RWPE2 (cell line): ENCODE measurements at places on chromosomes 5 and 9.

DNA sequence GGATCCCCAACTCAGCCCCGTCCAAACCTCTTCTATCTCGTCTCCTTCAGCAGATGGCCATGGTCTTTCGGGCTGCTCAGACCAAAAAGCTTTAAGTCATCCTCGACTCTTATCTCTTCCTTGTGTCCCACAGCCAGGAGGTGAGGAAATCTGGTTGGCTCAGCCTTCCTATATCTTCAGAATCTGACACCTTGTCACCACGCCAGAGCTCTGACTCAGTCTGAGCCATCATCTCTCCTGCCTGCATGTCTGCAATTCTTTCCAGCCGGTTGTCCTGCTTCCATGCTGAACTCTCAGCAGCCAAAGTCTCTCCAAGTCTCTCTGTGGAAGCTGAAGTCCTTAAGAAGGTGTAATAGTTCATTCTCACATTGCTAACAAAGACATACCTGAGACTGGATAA lies 419.3 kb upstream of the ADAMTS16 start:
- no peak for DNase-seq

GRCh38 chr9:7979611-7980010 lies 180.0 kb upstream of the DMAC1 start:
- DNase-seq = no peak

- DNase-seq = no peak
These were observed 117.5 kb upstream of the OTULINL start for GRCh38 chr5:14464096-14464495.

GRCh38 chr9:69139596-69139995 lies 34.5 kb upstream of the TJP2 start:
- no peak for DNase-seq

DNA sequence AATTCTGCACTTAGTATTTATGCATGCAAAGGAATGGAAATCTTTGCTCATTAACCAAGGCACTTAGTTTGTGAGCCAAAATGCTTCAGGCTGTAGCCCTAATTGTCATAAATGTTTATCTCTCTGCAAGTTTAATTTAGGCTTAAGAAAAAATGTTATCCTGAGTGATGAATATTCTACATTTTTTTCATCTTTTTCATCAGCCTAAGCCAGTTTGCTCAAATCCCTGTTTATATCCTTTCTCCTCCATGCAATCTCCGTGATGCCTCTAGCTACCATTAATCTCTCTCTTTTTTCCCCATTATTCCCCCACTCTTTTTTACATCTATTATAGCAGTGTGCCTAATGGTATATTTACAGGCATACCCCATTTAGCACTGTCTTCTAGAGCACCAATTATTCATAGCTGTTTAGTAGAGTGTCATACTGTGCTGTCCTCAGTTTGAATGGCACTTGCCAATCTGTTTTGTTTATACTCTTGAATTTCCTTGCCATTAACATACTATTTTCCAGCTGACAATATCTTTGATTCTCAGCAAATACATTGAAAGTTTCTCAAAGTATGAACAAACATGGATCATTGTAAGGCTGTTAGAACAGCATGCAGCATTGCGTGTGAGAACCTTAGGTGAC lies 1457.0 kb downstream of the MAT2B start:
- DNase-seq = no peak

- no peak for DNase-seq
These were observed 13.7 kb upstream of the SYK start for GRCh38 chr9:90787771-90788460.

DNA sequence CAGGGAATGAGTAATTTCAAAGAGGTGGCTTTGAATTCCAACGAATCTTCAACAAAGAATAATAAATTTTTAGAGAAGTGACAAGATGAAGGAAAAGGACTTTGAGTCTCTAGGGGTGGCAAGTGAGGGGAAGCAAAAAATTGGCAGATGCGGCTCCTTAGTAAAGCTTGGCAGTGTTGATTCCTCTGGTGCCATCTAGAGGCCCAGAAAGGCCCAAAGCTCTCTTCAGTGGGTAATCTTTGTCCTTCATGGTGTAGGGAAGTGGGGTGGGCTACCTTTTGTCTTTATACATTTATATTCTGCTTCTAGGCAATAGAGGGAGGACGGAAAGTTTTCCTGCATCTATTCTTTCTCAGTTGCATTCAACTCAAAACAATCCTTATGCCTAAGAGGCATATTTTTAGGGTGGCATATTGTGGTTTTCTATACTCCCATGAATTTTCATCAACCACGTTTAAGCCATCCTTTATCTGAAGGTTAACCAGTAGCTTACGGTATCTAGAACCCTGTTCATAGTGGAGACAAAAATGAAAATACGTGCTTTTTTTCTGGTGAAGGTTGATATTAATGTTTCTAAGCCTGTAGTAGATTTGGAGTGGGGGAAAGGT lies 17.5 kb upstream of the ROPN1L start:
- DNase-seq = no peak

DNA sequence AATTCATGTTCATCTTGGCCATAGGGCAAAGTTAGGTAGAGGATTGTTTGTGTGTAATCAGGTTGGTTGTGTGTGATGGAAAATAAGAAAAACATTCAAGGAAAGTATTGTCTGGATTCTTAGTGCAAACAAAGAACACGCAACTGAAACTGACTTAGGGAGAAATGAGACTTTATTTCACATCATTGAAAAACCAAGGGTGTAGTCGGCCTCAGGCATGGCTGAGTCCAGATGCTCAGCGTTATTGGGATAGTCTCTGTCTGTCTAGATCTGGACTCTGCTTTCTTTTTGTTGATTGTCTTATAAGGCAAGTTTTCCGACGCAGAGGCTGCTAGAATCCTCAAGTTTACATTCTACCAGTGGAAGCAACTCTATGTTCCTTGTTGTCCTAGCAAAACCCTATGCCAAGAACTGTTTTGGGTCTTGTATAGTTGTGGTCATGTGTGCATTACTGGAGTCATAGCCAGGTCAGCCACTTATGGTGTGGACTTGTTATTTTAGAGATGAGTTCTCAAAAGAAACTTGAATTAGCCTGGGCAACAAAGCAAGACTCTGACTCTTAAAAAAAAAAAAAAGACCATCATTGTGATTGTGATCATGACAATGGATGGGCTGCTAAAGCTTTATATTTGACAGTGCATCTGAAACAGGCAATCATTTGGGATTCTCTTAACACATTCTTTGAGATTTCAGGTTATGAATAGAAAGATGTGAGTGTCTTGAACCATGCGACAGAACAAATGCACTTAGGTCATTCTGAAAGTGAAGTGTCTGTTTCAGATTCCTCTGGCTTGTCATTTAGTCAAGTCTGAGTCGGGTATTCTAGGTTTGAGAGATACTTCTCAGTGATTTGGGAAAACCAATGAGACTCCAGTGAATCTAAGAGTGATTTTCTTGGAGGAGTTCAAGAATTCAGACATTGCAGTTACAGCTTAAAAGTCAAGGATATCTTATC lies 82.6 kb downstream of the DOCK2 start:
- no peak for DNase-seq

GRCh38 chr9:15248081-15248480 lies 58.9 kb downstream of the TTC39B start:
- DNase-seq = no peak

- no peak for DNase-seq
These were observed 13.4 kb downstream of the ABHD17B start for GRCh38 chr9:71897577-71897976.

DNA sequence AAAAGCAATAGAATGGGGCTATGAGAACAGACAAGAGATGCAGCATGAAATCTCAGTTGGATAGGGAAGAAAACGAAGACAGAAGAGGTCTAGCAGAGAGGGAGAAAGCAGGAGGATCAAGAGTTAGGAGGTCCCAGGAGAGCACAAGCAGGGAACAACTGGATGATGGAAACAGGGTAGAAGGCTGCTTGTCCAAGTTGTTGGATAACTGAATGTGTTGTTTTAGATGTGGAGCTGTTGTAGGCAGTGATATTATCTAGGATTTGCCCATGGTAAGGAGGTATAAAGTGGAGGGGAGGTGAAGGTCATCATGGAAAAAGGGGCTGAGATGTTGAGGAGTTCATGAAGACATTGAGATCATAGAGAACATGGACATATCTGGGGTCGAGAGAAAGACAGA lies 12.4 kb upstream of the RHOBTB3 start:
- DNase-seq = no peak

GRCh38 chr5:117177302-117177701 lies 602.7 kb upstream of the SEMA6A start:
- no peak for DNase-seq

DNA sequence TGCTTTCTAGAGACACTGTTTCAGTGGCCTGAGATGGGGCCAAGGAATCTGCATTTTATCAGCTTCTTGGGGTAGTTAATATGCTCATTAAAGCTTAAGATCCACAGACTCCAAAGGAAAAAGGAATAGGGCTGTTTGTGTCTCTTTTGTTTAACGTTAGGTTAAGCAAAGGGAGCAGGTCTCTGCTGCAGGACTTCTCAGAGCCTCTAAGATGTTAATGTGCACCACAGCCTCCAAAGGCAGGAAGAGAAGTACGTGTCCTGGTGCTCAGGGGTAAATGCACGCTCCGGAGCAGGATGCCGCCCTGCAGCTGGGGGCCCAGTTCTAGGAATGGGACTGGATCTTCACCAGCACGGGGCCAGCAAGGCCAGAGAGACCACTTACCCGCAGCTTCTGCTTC lies 19.6 kb downstream of the SPARC start:
- no peak for DNase-seq

DNA sequence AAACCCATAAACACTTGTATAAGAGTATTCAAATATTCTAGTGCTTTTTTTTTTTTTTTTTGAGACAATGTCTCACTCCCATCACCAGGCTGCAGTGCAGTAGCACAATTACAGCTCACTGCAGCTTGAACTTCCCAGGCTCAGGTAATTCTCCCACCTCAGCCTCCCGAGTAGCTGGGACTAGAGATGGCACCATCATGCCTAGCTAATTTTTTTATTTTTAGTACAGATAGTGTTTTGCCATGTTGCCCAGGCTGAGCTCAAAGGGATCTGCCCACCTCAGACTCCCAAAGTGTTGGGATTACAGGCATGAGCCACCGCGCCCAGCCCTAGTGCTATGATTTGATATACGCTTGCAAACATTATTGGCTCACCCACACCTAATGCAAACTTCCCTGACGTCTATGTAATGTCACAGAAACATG lies 11.8 kb downstream of the IL6ST start:
- DNase-seq = no peak

DNA sequence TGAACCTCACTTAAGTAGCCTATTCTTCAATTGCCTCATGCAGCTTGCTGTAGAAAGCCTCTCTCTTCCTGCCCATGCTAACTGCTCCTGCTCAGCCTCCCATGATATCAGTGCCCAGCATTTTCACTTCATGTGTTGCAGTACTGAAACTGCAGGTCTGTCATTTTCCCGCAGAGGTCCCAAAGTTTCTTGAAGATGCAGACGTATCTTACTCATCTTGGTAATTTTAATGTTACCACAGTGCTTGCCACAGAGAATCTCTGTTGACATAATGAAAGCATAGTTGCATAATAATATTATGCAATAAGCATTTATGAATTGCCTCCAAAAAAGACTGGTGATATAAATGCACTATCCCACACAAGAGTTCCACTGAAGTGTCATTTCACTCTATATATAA lies 561.1 kb upstream of the DAP start:
- no peak for DNase-seq

DNA sequence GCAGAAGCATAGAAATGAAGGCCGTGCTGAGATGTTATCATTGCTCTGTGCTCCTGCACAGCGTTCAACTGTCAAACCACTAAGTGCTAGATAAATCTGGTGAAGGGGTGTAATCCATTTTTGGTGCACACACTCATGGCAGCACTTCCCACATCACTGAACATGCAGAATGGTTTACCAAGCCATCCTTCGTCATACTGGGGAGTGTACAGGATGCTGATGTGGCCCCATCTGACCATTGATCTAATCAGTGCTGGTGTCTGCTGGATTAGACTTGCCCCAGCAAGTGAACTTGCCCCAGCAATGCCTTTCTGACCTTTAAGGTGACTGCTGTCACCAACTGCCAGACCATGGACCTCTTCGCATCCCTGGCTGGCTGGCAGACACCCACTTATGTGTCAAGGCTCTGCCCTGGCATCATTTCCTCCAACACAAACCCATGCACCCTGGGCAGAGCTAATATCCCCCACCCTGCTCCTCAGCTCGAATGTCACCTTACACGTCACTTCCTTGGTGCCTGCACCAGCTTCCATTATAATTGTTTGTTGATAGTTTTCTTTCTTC lies 4.2 kb upstream of the SEMA4D start:
- DNase-seq = no peak

GRCh38 chr9:135329571-135330306 lies 149.8 kb upstream of the PPP1R26 start:
- peak; percentile 39 for DNase-seq

GRCh38 chr9:115690786-115691496 lies 462.6 kb upstream of the PAPPA start:
- DNase-seq = no peak

- no peak for DNase-seq
These were observed 8.6 kb downstream of the GOLGA1 start for GRCh38 chr9:124932333-124932732.

GRCh38 chr5:9265441-9266287 lies 280.2 kb downstream of the SEMA5A start:
- no peak for DNase-seq

- no peak for DNase-seq
These were observed 287.1 kb upstream of the ADRA1B start for GRCh38 chr5:159629158-159629557.

DNA sequence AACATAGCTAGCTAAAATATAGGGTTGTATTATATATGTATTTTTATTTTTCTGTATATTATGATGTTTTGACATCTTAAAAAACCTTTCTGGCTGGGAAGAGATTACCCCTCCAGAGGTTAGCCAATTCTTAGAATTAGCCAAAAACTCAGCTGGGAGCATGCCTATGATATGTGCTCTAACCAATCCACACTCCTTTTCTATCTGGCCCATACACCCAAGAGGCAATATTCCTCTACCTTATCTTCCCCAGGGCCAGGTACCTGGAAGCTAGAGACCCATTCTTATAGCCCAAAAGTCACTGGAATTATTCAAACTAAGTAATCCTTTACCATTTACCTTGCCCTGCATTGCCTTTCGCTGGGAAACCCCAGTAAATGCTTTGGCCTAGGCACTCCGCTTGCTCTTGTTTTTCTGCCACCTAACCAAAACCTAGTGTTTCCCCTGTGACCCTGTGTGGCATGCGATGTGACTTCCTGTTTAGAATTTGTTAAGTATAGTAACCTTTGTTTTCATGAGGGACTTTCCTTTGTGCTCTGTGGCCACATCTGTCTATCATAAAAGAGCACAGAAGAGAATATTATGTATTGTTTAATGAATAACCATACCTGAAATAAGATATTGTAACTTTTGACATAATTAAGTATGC lies 37.4 kb downstream of the CSNK1G3 start:
- DNase-seq = no peak

DNA sequence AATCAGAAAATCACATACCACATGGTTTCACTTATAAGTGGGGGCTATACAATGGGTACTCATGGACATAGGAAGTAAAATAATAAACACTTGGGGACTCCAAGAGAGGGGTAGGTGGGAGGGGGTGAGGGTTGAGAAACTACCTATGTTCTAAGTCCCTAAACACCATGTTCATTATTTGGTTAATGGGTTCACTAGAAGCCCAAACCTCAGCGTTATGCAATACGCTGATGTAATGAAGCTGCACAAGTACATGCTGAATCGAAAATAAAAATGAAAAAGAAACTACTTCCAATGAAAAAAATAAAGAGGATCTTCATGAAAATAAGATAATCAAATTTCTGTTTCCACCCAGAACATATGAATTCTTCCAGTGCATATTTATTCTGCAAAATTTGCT lies 208.5 kb downstream of the TMEM161B start:
- no peak for DNase-seq

- DNase-seq = no peak
These were observed 4.6 kb downstream of the CFAP90 start for GRCh38 chr5:7846327-7846726.
